Panc1 (cell line): ENCODE measurements at places on chromosomes 16 and 17.

DNA sequence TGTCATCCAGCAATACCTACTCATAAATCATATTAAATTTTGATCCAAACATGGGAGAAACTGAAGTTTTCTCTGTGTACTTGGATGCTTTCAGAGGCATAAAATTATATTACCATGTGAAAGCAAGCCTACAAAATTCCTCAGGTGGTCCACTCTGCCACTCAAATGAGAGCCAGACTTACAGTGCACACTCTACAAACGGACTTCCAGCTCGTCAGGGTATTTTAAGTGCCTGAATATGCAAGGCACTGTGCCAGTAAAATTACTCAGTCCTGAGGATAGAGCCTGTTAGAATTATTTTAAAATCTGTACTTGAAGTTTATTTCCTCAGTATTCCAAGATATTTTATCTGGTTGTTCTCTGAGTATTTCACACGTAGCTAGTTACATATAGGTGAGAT lies 54.5 kb downstream of the TENT4B start:
- H3K4me1 ChIP-seq, result peaks cover 21% of the 10 kb centered on the region
- no peaks in the 10 kb centered on the region for H3K36me3 ChIP-seq
- H3K4me3 ChIP-seq, result no peak overlapping the region
- H3K27ac ChIP-seq, result no peak overlapping the region
- DNase-seq, result no peak

DNA sequence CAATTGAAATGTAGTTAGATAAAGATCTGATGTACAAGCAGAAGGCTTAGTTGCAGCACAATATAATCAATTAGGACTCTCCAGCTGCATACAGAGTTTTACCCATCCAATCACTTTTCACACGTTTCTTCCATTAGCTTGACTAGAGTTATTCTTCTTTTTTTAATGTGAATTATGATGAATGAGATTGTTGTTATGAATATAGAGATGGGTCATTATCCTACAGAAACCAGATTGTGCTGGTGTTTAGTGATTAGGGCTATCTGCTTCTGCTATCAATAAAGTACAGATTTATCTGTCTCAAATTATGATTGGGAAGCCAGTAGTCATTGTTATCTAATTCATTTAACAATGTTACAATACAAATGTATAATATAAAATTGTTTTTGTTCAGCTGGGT lies 221.4 kb upstream of the TBX2 start:
- no peaks in the 10 kb centered on the region for H3K27me3 ChIP-seq
- H3K4me3 ChIP-seq, result no peak overlapping the region
- DNase-seq, result no peak
- H3K27ac ChIP-seq, result no peak overlapping the region; the same call in 1 of the 2 replicates
- H3K4me1 ChIP-seq, result no peaks in the 10 kb centered on the region

DNA sequence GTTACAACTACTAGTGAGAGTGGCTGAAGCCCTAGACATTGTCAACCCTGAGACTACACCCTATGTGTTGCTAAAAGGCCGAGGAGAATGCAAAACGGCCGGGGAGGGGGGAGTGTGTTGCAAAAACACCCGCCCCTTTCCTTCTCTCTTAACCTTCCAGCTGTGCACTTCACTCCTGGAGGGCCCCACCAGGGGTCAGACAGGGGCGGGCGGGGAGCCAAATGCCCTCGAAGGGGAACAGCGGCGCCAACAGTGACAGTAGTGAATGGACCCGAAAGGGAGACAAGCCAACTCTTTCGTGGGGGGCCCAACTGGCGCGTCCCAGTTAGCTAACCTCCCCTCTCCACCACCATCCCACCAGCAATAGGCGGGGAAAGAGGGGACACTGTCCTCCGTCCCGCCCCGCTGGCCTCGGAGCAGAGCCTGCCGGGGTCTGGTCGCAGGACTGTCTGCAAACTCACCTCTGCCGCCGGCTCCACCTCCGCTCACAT lies 352 bp downstream of the MARF1 start:
- peaks cover 46% of the 10 kb centered on the region for H3K4me1 ChIP-seq

GRCh38 chr17:16371742-16372141 lies 9.1 kb upstream of the UBB start:
- H3K27me3 ChIP-seq, result no peaks in the 10 kb centered on the region
- no peak for DNase-seq
- H3K4me1 ChIP-seq, result no peaks in the 10 kb centered on the region
- no peaks in the 10 kb centered on the region for H3K36me3 ChIP-seq
- H3K4me3 ChIP-seq, result no peak overlapping the region

DNA sequence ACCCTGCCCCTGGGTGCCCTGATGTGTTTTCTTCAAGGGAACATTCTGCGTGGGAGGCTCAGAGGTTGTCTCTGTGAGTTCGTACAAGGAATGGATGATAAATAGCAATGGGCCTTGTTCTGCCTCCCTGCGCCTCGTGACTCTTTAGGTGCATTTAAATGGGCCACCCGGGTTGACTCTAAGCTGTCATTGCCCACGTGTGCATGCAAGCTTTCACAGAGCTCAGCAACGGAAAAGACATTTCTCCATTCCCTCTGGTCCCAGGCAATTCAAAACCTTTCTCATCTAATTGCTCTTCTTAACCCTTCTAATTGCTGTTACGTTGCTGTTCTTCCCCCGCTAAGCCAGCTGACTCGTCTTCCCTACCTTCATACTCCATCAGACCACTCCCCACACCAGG lies 71.5 kb upstream of the SDK2 start:
- H3K36me3 ChIP-seq, result no peaks in the 10 kb centered on the region
- H3K27ac ChIP-seq, result no peak overlapping the region
- no peak overlapping the region for H3K4me3 ChIP-seq
- no peaks in the 10 kb centered on the region for H3K4me1 ChIP-seq
- DNase-seq, result no peak

- no peak overlapping the region for H3K4me3 ChIP-seq
- H3K27me3 ChIP-seq, result peaks cover 16% of the 10 kb centered on the region
- DNase-seq, result no peak
These were observed 36.4 kb downstream of the CDK5R1 start for GRCh38 chr17:32523017-32523680.

DNA sequence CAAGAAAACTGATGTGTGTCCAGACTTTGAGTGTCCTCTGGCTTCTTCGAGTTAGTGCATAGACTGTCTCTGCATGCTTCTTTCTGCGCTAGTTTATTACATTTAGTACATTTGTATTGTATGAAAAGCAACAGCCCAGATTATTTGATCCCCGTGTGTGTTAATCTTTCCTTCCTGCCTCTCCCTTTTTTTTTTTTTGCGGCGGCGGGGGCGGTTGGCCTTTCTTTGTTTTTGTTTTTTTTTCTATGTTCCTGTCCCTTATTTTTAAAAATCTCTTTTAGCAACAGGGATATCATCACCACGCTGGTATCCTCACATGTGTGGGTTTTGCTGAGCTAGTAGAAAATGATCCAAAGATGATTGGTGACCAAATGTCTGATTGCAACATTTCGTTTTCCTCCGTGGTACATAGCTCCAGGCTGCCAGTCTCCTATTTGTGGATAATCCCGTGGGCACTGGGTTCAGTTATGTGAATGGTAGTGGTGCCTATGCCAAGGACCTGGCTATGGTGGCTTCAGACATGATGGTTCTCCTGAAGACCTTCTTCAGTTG lies 9.4 kb downstream of the SCPEP1 start:
- DNase-seq, result no peak
- no peaks in the 10 kb centered on the region for H3K27me3 ChIP-seq
- H3K27ac ChIP-seq, result no peak overlapping the region
- H3K36me3 ChIP-seq, result peaks cover 6% of the 10 kb centered on the region; the same call in 1 of the 2 replicates

- no peaks in the 10 kb centered on the region; the same call in 1 of the 2 replicates for H3K27me3 ChIP-seq
- no peak overlapping the region for H3K27ac ChIP-seq
- no peak overlapping the region for H3K4me3 ChIP-seq
These were observed 115.7 kb downstream of the ZNF423 start for GRCh38 chr16:49740256-49740655.

GRCh38 chr17:60372790-60373483 lies 19.0 kb downstream of the USP32 start:
- no peaks in the 10 kb centered on the region for H3K27me3 ChIP-seq
- peaks cover 10% of the 10 kb centered on the region; the same call in 1 of the 2 replicates for H3K4me1 ChIP-seq
- DNase-seq, result no peak
- H3K27ac ChIP-seq, result no peak overlapping the region

DNA sequence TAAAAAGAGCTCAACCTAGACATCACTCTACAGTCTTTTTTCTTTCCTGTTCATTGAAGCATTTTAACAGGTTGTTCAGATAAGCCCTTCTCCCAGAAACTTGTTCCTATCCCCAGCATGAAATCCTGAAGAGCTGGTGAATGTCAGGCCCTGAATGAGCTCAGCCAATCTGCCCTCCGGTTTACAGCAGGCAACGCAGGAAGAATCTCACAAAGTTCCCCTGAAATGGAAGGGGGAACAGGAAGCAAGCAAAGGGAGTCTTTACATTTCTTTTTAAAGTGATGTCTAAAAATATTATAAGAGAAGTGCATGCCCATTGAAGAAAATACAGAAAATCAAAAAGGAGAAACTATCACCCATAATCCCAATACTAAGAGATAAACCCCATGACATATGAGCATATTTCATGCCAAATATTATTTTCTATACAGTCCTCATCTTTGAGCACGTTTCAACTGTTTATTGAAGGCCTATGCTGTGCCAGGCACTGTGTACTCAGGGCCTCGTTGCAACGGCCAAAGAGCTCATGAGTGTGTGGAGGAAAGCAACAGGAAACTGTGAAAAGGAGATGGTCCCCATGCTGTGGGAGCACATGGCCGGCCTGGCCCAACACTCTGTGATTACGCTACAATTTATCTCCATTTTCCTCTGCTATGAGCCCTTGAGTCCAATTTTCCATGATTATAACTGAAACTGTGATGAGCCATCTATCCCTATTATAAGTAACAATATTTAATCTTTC lies 5.7 kb downstream of the TK2 start:
- DNase-seq, result no peak
- no peaks in the 10 kb centered on the region for H3K36me3 ChIP-seq
- H3K4me1 ChIP-seq, result peaks cover 12% of the 10 kb centered on the region
- no peak overlapping the region for H3K27ac ChIP-seq

- H3K36me3 ChIP-seq, result no peaks in the 10 kb centered on the region
- H3K4me1 ChIP-seq, result no peaks in the 10 kb centered on the region
- H3K4me3 ChIP-seq, result no peak overlapping the region
These were observed 1002.3 kb downstream of the KCNJ18 start for GRCh38 chr17:22694362-22695227.

GRCh38 chr17:7415784-7416183 lies 4.3 kb upstream of the SPEM1 start:
- H3K4me1 ChIP-seq, result no peaks in the 10 kb centered on the region
- no peak overlapping the region for H3K4me3 ChIP-seq
- no peak for DNase-seq
- no peak overlapping the region for H3K27ac ChIP-seq

- no peak overlapping the region for H3K4me3 ChIP-seq
- no peak for DNase-seq
- no peaks in the 10 kb centered on the region for H3K36me3 ChIP-seq
These were observed 46.9 kb downstream of the CUEDC1 start for GRCh38 chr17:57908278-57908677.

GRCh38 chr17:7356756-7357155 lies 1.8 kb downstream of the TMEM95 start:
- no peak overlapping the region for H3K27ac ChIP-seq
- H3K27me3 ChIP-seq, result no peaks in the 10 kb centered on the region
- H3K4me3 ChIP-seq, result no peak overlapping the region
- no peaks in the 10 kb centered on the region; the same call in 1 of the 2 replicates for H3K36me3 ChIP-seq
- H3K4me1 ChIP-seq, result peaks cover 6% of the 10 kb centered on the region

DNA sequence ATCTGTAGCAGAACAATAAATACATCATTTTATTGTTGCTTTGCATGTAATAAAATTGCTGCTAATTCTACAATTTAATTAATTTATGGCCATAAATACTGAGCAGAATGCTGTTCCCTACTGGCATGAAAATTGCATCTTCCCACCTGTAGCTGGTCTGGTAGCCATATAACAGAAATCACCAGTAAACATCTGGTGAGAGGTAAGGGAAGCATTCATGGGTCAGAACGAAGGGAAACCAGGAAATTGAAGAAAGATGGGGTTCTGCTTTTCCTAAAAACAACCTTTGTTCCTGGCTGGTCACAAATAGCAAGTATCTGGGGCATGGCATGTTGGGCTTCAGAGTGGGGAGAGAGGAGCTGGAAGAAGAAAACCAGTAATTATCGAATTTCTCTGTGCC lies 128.4 kb downstream of the CDH11 start:
- no peak overlapping the region for H3K4me3 ChIP-seq
- no peaks in the 10 kb centered on the region for H3K27me3 ChIP-seq
- DNase-seq, result no peak
- H3K27ac ChIP-seq, result no peak overlapping the region

- no peak for DNase-seq
- no peak overlapping the region for H3K4me3 ChIP-seq
- no peaks in the 10 kb centered on the region for H3K36me3 ChIP-seq
- H3K27ac ChIP-seq, result no peak overlapping the region
- H3K4me1 ChIP-seq, result no peaks in the 10 kb centered on the region
These were observed 11.0 kb upstream of the CUEDC1 start for GRCh38 chr17:57966246-57966645.

GRCh38 chr16:79811541-79811940 lies 211.0 kb upstream of the MAF start:
- no peaks in the 10 kb centered on the region for H3K36me3 ChIP-seq
- no peaks in the 10 kb centered on the region for H3K4me1 ChIP-seq
- H3K27me3 ChIP-seq, result no peaks in the 10 kb centered on the region
- H3K27ac ChIP-seq, result no peak overlapping the region
- no peak overlapping the region for H3K4me3 ChIP-seq
- no peak for DNase-seq

GRCh38 chr16:1089439-1089821 lies 6.6 kb downstream of the C1QTNF8 start:
- H3K4me1 ChIP-seq, result peaks cover 50% of the 10 kb centered on the region
- no peak for DNase-seq
- peak overlapping the region; percentile 15 for H3K4me3 ChIP-seq
- no peaks in the 10 kb centered on the region for H3K36me3 ChIP-seq
- H3K27ac ChIP-seq, result peak overlapping the region; percentile 78; the same call in 1 of the 2 replicates

GRCh38 chr17:77049440-77049839 lies 91.3 kb upstream of the SEC14L1 start:
- no peak overlapping the region for H3K4me3 ChIP-seq
- DNase-seq, result no peak
- H3K36me3 ChIP-seq, result no peaks in the 10 kb centered on the region
- H3K4me1 ChIP-seq, result no peaks in the 10 kb centered on the region

DNA sequence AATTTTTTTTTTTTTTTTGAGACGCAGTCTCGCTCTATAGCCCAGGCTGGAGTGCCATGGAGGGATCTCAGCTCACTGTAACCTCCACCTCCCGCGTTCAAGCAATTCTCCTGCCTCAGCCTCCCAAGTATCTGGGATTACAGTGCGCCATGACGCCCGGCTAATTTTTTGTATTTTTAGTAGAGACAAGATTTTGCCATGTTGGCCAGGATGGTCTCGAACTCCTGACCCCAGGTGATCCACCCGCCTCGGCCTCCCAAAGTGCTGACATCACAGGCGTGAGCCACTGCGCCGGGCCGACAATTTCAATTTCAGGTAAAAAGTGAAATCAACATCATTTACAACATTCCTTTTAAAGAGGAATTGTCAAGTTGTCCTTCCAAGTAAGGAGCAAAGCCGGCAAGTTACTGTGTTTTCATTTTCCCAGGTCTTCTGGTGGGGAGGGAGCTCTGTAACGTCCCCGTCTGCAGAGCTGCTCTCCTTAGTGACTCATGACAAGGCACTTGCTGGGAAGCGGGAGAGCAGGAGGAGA lies 873 bp downstream of the NPLOC4 start:
- H3K27me3 ChIP-seq, result no peaks in the 10 kb centered on the region
- peaks cover 5% of the 10 kb centered on the region; the same call in 1 of the 2 replicates for H3K36me3 ChIP-seq
- DNase-seq, result no peak
- H3K27ac ChIP-seq, result peak overlapping the region; percentile 92
- H3K4me1 ChIP-seq, result 0 out of 2 replicates have a peak, but pooled peaks cover 3% of the 10 kb centered on the region
- H3K4me3 ChIP-seq, result peak overlapping the region; percentile 82
